Type B pancreatic cell (in vitro differentiated cells): ENCODE measurements at places on chromosomes 13 and 19. TPM values are rescaled to one million over a fixed set of nuclear protein-coding genes. Genes with fewer than 3 reads are reported as not detected.

ZNF681 gene
- 8.4 and 8.5 TPM in 2 replicates for total RNA-seq

IER2 gene
- 103 and 322 TPM in 2 replicates for total RNA-seq

CEACAM20 gene
- 2.3 TPM in 1 of 2 replicates, not detected in the other for total RNA-seq

DNA sequence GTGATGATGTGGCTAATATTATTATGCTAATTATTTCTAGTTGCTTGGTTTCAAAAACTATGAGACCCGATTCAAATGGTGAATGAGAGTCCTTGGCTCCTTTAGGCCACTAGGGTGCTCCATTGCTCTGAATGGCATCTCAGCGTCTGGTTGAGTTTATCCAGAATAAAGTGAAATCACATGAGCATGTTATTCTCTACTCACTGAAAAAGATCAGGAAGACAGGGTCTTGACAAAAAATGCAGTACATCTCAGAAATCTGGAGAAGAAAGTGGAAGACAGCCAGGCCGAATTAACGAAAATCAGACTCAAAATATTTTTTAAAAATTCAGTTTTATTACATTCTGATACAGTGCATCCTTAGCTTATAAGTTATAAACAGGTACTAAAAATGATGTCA lies 516.2 kb downstream of the MYO16 start:
- DNase-seq: no peak

CALR3 gene
- not detected in 2 replicates for total RNA-seq

- no peak for DNase-seq
Observed at GRCh38 chr19:5339950-5340636, 519 bp downstream of the PTPRS start.

DNA sequence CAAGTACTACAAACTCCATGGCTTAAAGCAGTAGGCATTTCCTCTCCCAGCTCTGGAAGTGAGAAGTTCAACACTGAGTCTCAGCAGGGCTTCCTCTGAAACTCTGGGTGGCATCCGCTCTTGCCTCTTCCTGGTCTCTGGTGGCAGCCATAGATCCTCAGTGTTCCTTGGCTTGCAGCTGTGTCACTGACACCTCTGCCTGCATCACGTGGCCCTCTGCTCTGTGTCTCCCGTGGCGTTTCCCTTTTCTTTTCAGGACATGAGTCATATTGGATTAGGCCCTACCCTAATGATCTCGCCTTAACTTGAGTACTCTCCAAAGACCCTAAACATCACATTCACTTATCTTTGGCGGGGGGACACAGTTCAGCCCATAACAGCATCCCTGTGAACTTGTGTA lies 466.7 kb downstream of the MYO16 start:
- no peak for DNase-seq

CGB8 gene
- total RNA-seq: 9.4 TPM in 1 of 2 replicates, not detected in the other

NCAN gene
- total RNA-seq: 0.07 and 0.80 TPM in 2 replicates
